CD4-positive, alpha-beta T cell (primary cell): ENCODE measurements at places on chromosomes 11 and 22.
A peak's percentile ranks its signal among the peaks of the same experiment; 100 is the strongest.

GRCh38 chr11:124479561-124479960 lies 34.1 kb upstream of the OR8B8 start:
- no peak for DNase-seq

- DNase-seq = no peak
Observed at GRCh38 chr22:37940698-37941376, 12.6 kb downstream of the C22orf23 start.

GRCh38 chr11:96741068-96741467 lies 351.3 kb downstream of the JRKL start:
- DNase-seq = no peak

DNA sequence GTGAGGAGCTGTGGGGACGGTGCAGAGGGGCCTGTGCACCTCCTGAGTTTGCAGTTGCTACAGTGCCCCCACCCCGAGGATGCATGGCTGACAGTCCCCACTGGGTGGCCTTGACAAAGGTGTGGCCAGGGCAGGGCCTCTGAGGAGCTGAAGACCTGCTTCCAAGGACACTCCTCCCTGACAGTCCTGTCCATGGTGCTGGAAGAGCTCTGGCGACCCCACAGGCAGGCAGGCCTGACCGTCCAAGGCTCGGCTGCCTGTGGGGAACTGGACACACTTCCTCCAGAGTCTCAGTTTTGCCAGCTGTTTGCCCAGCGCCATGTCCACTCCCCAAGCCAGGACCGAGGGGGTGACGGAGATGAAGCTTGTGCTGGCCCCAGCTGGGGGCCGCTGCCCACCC lies 32.7 kb downstream of the BRSK2 start:
- no peak for DNase-seq

DNA sequence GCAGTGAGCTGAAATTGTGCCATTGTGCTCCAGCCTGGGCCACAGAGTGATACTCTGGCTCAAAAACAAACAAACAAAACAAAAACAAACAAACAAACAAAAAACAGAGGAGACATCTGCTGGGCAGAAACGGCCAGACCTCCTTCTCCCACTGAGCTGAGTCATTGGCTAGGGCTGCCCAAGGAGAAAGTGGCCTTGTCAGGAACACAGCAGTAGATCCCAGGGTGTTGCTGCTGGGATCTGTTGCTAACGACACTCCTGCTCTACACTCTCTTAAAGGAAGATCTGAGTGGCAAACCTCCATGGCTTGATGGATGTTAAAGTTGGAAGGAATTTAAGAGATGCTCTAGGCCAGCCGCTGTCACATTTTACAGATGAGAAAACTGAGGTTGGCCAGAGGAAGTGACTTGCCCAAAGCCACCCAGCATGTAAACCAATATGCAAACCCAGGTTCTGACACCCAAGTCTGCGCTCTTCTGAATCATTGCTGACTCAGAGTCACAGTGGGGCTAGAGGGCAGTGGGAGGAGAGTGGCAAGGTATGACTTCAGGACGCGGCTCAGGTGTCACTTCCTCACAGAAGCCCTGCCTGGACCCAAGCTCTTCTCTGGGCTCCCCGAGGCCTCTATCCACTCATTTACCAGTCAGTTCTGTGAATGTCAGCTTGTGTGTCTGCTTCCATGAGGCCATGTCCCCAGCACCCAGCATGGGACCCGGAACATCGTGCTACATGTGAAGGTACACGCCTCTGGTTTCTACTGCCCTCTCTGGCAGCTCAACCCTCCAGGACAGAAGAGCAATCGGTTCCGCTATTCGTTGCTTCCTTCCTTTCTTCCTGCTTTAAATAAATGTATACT lies 11.3 kb upstream of the GDPD5 start:
- DNase-seq = no peak

GRCh38 chr11:75867778-75868374 lies 52.9 kb downstream of the UVRAG start:
- peak; percentile 28 for DNase-seq
